ENCODE measurements at places on chromosomes 3 and 15.

DNA sequence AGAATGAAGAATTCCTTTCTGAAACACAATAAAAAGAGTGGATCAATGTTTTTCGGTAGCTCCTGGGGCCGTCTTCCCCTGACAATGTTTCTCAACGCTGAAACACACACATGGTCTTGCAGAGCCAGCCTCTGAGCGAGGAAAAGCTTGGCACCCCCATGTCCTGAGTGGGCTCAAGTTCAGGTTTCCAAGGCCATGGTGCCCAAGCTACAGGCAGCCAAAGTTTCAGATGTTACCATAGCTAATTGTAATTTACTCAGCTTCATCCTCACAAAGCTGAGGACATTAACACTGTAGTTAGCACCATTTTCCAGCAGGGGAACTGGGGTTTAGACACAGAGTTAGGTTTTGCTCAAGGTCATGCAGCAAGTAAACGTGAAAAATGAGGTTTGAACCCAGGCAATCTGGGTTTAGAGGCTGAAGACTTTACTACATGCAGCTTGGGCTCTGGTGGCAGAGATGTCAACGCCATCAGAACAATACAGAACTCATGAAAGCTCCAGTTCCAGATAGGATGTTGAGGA, 199.1 kb downstream of the TJP1 start:
- no peak for DNase-seq

- DNase-seq = no peak
These were observed 4.8 kb upstream of the PHGR1 start for GRCh38 chr15:40345867-40346578.

- no peak for DNase-seq
These were observed 515.0 kb downstream of the FGF12 start for GRCh38 chr3:192212335-192212734.

- DNase-seq = no peak
These were observed 50.0 kb upstream of the TSC22D2 start for GRCh38 chr3:150357923-150358607.

DNA sequence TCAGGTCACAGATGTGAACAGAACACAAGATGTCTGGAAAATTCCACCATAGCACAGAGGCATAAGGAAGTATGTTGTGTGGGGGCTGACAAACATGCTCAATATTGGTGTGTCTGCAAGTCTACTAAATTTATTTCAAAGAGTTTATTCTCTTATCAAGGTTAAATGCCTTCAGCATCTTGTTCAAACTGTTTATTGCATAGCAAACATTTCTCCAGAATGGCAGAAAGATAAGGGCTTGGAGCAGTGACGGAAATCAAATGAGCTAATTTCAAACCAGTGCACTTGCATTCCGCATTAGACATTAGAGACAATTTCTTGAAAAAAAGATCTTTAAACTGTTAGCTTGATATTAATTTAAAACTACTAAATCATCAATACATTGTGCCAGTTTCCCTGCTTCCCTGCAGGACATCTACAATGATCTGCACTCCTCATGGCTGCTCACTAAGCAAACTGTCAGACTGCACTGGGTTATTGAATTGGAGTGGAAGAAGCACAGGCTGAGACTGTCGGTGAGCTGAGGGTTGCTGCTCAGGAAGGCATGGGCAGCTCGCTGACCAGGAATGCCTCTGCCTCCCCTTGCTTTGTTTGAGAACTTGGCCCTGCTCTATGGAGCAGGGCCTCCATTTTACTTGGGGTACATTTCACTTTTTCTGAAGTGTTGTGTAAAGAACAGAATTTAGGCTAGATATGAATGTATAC, 89.4 kb downstream of the KCNAB1 start:
- DNase-seq = no peak

DNA sequence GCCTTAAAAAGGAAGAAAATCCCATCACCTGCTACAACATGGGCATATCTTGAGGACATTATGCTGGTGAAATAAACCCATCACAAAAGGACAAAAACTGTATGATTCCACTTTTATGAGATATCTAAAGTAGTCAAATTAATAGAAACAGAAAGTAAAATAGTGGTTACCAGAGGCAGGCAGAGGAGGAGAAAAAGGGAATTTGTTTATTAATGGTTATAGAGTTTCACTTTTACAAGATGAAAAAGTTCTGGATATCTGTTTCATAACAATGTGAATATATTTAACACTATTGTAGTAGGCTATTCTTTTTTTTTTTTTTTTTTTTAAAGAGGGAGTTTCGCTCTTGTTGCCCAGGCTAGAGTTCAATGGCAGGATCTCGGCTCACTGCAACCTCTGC, 40.4 kb downstream of the DPH3 start:
- no peak for DNase-seq

GRCh38 chr15:48644827-48645557, 517 bp downstream of the FBN1 start:
- no peak for DNase-seq

Measured in stimulated activated CD4-positive, alpha-beta T cell treated with anti-CD3 and anti-CD28 coated beads, TNF-alpha, amount 100 ng/mL, for 4 hours (primary cell).